ENCODE measurements at places on chromosomes 5 and 9. TPM values are rescaled to one million over a fixed set of nuclear protein-coding genes. Genes with fewer than 3 reads are reported as not detected.

RAB24 gene
- 22.9 TPM for polyA plus RNA-seq

EFCAB9 gene
- polyA plus RNA-seq: not detected

RACK1 gene
- polyA plus RNA-seq: 1,821 TPM

SCAMP1 gene
- polyA plus RNA-seq: 36.2 TPM

FOXD4L3 gene
- polyA plus RNA-seq: not detected

PCA3 gene
- not detected for polyA plus RNA-seq

HSD17B3 gene
- not detected for polyA plus RNA-seq

ANKDD1B gene
- 0.12 TPM for polyA plus RNA-seq

DBN1 gene
- 28.1 TPM for polyA plus RNA-seq

ADGRV1 gene
- not detected for polyA plus RNA-seq

PCDHB9 gene
- not detected for polyA plus RNA-seq

PCDHB14 gene
- polyA plus RNA-seq: not detected

INSL6 gene
- not detected for polyA plus RNA-seq

NMUR2 gene
- not detected for polyA plus RNA-seq

MYOT gene
- not detected for polyA plus RNA-seq

LCNL1 gene
- polyA plus RNA-seq: 0.16 TPM

COMMD10 gene
- 35.9 TPM for polyA plus RNA-seq

WWC1 gene
- polyA plus RNA-seq: 0.52 TPM

SPINK6 gene
- polyA plus RNA-seq: not detected

BARX1 gene
- polyA plus RNA-seq: not detected

PTPRD gene
- polyA plus RNA-seq: not detected

ANGPTL2 gene
- not detected for polyA plus RNA-seq

NR5A1 gene
- polyA plus RNA-seq: not detected

LRRC14B gene
- not detected for polyA plus RNA-seq

SLC46A2 gene
- not detected for polyA plus RNA-seq

PCDHGC5 gene
- polyA plus RNA-seq: not detected

All from CD8-positive, alpha-beta memory T cell (primary cell).